ENCODE measurements at places on chromosomes 2 and 18. TPM values are rescaled to one million over a fixed set of nuclear protein-coding genes. Genes with fewer than 3 reads are reported as not detected.

- DNase-seq, result no peak
Observed at GRCh38 chr2:235856151-235856854, 311.9 kb downstream of the GBX2 start.

Gene MYO7B
- total RNA-seq, result not detected

DNA sequence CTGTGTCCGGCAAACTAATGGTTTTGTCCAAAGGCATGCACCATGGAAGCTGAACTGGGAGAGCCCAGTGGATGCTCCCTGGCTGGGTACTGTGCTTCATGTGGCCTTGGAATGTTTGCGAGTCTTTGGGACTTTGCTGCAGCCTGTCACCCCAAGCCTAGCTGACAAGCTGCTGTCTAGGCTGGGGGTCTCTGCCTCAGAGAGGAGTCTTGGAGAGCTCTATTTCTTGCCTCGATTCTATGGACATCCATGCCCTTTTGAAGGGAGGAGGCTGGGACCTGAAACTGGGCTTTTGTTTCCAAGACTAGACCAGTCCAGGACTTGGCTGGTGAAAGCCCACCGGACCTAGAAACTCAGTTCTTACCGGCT lies 1.7 kb downstream of the MARS2 start:
- DNase-seq, result peak; percentile 56

Gene INPP5D
- total RNA-seq, result 1.8 TPM

Gene TUBB8B
- total RNA-seq, result 1.4 TPM

DNA sequence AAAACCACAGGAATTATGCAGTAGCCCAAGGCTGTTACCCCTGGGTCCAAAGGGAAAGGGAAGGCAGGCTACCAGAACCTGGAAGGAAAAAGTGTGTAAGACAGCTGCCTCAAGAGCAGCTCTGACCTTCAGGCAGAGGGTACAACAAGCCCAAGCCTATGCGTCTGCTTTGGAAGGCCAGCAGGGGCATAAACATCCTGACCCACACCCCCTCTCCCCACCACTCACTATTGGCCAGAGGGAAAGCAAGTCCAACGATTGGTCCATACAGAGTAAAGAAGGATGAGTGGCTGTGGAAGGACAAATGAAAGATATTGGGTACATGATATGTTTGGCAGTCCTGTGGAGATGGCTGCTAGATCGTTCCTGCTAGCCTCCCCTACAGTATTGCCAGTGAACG lies 227.6 kb upstream of the HNRNPA3 start:
- no peak for DNase-seq

Gene SIX3
- 5.2 TPM for total RNA-seq

Gene CCDC74B
- 12.2 TPM for total RNA-seq
